ENCODE measurements at places on chromosomes 7 and 10.

- DNase-seq = no peak
These were observed 33.6 kb downstream of the PRF1 start for GRCh38 chr10:70568781-70569495.

- DNase-seq = no peak
These were observed 7.1 kb downstream of the GATA3 start for GRCh38 chr10:8061274-8062211.

DNA sequence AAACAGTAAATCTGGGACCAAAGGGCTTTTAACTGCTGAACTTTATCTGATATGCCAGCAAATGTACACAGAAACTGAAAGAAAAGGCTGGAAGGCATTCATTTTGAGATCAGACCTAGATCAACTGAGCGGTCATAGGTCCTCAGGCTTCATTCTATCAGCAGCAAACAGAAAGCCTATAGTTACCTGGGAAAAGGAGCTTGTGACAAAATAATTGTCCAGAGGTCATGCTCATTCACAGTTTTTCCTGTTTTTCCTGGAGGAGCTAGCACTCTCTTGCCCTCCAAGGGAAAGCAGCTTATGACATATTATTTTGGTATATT, 320.2 kb downstream of the AHR start:
- DNase-seq = no peak

DNA sequence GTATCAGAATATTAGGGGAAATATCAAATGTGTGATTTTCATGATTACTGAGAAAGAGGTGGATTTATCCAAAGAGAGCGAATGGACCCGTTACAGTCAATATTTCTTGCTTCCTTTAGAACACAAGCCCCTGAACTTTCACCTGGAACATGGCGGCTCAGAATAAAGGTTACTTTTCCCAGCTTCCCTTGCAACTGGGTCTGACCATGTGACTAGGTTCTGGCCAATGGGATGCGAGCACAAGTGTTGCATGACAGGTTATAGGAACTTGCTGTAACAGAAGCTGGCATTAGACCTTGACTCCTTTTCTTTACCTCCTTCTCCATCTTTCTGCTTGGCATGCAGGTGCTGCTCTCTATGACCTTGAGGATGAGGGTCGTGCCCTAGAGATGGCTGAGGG, 556.1 kb downstream of the TYW1 start:
- no peak for DNase-seq

- no peak for DNase-seq
These were observed 39.5 kb downstream of the CNNM1 start for GRCh38 chr10:99368646-99369045.

GRCh38 chr10:113802997-113803396, 50.9 kb downstream of the DCLRE1A start:
- no peak for DNase-seq

DNA sequence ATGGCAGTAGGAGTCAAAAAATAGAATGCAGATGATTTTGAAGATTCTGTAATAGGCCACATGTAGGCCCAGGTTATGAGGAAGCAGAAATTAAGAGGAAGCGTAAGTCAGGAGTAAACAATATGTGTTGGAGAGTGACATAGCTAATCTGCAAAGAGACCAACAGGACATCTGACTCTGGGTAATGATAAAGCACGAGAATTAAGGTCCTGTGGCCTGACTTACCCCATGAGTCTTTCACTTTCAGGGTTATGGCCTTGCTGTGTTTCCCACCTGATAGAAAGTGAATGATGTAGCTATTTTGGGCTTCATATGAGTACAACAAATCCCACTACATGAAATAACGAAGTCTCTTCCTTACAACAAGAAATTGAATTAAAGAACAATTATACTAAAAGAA, 393.0 kb downstream of the MAGI2 start:
- no peak for DNase-seq

GRCh38 chr10:128158021-128158795, 32.0 kb upstream of the MKI67 start:
- no peak for DNase-seq

GRCh38 chr10:103504181-103504783, 10.8 kb downstream of the NEURL1 start:
- no peak for DNase-seq

DNA sequence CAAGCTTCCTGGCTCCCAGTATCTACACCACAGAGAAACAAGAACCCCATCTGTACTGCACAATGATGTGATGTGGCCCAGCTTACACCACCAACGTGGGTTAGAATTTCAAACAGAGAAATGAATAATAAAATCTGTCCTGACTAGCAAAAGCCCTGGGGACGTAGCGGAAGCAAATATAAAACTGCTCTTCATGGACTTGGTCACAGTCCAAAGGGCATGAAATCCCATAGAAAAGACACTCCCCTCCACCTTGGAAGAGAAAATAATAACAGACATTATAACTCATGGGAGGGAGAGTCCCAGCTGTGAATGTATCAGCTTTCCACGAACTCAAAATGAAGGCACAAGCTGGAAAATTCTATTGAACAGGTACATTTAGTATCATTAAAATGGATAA, 205.3 kb upstream of the GALNT17 start:
- no peak for DNase-seq

- DNase-seq = no peak
These were observed 200.4 kb downstream of the FAM107B start for GRCh38 chr10:14574291-14574690.

DNA sequence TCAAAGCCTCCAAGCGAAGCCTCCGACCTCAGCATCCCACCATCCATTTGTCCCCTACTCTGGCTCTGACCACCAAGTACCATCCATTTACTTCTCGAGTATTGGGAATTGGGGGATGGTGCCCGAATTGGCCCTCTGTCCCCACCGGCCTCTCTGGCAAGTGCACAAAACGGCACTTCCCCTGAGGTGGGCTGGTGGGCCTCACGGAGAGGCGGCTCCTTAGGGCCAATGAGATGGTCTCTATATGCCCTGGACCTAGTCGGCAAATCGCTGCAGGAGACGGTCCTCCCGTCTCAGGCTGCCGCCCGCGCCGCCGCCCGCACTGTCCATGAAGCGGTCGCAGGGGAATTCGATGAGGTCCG, 2.8 kb downstream of the TRIL start:
- no peak for DNase-seq

DNA sequence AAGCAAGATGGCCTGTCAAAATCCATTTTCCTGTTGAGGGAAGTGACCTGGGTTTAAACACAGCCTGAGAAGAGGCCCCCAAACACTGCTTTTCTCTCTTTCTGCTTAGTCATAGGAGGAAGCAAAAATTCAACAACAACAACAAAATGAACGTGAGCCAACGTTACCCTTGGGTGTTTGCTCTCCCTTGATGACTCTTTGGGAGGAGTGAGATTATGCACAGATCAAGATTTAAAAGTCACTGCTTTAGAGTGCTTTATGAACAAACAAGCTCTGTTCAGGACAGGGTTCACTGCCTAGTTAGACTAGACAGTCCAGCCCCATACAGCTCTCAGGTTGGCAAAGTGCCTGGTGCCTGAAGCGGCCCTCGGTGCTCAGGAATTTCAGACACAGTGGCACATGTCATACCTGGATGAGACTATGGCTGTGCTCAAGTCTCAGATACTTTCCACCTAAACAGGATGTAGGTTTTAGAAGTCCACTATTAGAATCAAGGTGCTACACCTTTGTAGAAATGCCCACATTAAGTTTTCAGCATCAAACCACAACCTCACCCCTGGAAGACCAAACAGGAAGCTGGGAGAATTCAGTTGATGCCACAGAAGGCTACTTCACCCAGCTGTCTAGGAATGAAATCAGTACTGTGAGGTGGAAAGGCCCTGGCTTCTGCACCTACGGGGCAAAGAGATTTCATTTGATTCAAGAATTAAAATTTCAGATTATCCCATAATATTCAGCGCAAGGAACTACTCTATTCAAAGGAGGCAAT, 38.7 kb downstream of the DENND11 start:
- no peak for DNase-seq

- DNase-seq = no peak
These were observed 14.1 kb upstream of the SUN1 start for GRCh38 chr7:818031-818699.

DNA sequence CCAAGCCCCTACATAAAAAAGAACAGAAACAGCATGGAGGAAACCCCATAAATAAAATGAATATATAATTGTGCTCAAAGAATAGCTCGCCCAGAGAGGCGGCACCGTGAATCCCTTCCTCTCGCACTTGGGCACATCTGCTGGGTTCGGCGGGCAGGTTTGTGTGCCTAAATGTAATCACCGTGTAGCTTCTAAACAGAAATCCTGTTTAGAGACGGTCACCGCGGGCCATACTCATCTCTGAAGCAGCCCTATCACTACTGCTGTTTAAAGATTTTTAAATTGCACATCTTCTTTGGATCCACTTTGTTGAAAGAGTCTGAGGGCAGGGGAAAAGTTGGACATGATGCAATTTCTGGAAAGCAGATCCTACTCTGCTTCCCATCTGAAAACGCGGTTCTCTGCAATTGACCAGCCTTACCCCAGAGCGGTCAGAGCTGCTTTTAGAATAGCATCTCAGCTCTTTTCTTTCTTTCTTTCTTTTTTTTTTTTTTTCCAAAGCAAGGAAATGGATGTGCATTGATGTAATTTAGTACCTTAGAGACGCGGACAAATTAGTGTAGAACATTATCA, 6.4 kb downstream of the DRGX start:
- no peak for DNase-seq
